ENCODE measurements at places on chromosomes 5 and 9. TPM values are rescaled to one million over a fixed set of nuclear protein-coding genes. Genes with fewer than 3 reads are reported as not detected.

- no peak for DNase-seq
These were observed 12.5 kb downstream of the MAPKAP1 start for GRCh38 chr9:125694478-125694877.

GRCh38 chr9:129379886-129380285 is 201.8 kb upstream of the IER5L start:
- DNase-seq, result no peak

DNA sequence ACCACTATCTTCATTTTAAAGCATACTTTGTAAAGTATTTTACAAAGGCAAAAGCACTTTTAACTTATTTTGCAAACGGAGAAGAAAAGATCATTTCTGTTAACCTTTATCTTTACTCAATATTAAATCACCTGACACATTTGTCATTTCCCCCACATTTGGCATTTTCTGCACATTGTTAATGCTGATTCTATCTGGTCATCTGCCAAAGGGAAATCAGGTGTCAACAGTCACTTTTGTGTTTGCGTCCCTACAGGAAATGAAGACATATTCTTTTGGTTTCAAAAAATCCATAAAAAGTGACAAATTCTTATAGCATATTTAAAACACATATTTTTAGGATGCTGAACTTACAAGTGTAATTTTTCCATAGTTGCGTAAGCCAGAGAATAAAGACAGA is 191.3 kb upstream of the TMEM161B start:
- DNase-seq, result no peak

DNA sequence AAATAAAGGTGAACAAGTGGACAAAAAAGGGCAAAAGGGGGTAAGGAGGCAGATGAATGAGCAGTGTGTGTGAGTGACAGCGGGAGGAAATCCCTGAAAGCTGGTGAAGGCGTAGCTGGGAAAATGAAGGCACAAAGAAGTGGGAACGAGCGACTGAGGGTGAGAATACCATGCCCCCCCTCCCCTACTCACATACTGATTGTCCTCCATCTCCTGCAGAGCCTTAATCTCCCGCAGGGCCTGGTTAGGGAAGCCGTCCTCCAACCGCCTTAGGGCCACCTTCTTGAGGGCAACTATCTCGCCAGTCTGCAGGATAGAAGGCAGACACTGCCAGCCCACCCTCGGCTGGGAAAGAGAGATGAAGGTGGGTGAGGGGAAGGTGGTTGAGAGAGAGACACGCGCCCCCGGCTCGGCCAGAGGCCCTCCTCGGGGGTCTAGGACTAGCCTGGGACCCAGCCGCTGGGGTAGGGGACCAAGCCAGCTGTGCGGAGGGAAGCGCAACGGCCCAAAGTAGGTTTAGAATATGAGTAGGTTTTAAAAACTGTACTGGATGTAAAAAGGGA is 522 bp downstream of the CDK20 start:
- peak; percentile 33 for DNase-seq

GRCh38 chr9:132797861-132798659 is 80.0 kb downstream of the AK8 start:
- DNase-seq, result no peak

- DNase-seq, result no peak
These were observed 145.0 kb downstream of the ROR2 start for GRCh38 chr9:91805031-91805430.

GRCh38 chr5:3954199-3954598 is 358.6 kb downstream of the IRX1 start:
- no peak for DNase-seq

- DNase-seq, result no peak
These were observed 98.9 kb downstream of the DAB2IP start for GRCh38 chr9:121750259-121750714.

- no peak for DNase-seq
These were observed 26.7 kb upstream of the ZNF300 start for GRCh38 chr5:150931368-150931965.

- DNase-seq, result no peak
These were observed 85.1 kb upstream of the RAI14 start for GRCh38 chr5:34570721-34571676.

SOX30 gene
- polyA plus RNA-seq, result 0.23 TPM

ORM2 gene
- polyA plus RNA-seq, result 1.4 TPM
